ENCODE measurements at places on chromosomes 4 and X.

DNA sequence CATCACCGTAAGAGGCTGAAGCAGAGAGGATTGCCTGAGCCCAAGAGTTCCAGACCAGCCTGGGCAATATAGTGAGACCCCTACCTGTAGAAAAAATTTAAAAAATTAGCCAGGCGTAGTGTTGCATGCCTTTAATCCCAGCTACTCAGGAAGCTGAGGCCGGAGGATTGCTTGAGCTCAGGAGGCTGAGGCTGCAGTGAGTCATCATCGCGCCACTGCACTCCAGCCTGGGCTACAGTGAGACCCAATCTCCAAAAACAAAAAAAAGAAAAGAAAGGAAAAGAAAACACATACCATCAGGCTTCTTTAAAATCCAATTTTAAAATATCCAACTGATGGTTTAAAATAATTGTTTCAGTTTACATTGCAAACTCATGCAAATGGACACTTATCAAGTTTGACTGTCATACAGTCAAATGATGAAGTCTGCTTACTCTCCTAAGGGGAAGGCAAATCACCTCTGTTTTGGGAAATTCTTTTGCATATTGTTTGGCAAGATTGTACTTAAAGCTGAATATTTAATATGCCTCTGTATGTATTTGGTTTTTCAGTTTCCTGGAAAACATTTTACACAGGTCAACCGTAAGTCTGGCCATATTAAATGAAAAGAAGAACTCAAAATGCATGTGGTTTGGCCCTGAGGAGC is 23.7 kb upstream of the TENM3 start:
- DNase-seq: peak; percentile 46

DNA sequence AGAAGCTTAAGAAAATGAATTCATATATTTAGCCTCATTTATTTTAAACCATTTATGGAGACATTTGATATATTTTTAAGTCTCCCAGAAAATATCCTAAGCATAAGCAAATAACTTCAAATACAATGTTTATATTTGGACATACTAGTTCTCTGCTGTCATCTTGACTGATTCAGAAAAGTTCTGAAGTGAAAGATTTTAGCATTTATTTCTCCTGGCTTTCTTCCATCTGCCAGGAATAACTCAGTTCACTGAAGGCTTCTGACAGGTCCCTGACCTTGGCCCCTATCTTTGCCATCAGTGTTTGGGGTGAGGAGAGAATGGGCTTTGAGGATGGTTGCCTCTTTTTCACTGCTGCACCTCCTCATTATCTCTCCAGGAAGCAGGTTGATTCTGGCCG is 115.7 kb downstream of the SLIT2 start:
- no peak for DNase-seq

GRCh38 chrX:111560801-111561200 is 49.4 kb downstream of the SERTM2 start:
- no peak for DNase-seq

DNA sequence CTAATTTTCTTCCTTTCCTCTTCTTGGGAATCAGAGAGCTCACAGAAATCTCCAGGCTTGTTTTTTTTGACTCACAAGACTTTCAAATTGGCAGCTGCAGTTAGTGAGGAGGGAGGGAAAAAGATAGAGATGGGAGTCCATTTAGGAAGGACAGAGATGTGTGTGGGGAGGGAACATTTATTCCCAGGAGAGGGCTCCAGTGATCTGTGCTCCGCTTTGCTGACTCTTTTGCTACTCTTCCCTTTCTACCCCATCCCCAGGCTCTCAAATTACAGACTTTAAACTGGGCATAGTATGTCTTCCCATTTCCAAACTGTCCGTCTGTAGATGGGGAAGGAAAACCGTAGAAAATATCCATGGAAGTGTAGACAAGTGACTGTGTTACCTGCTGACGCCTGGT is 39.1 kb upstream of the UCP1 start:
- no peak for DNase-seq

- DNase-seq: no peak
Measured at GRCh38 chr4:78591404-78591803, 39.8 kb downstream of the ANXA3 start.

GRCh38 chrX:101022020-101022419 is 29.9 kb downstream of the TRMT2B start:
- DNase-seq: peak; percentile 53

GRCh38 chr4:181507180-181507835 is 735.9 kb upstream of the TENM3 start:
- no peak for DNase-seq

- DNase-seq: no peak
Measured at GRCh38 chr4:37470245-37470644, 215.9 kb downstream of the RELL1 start.

DNA sequence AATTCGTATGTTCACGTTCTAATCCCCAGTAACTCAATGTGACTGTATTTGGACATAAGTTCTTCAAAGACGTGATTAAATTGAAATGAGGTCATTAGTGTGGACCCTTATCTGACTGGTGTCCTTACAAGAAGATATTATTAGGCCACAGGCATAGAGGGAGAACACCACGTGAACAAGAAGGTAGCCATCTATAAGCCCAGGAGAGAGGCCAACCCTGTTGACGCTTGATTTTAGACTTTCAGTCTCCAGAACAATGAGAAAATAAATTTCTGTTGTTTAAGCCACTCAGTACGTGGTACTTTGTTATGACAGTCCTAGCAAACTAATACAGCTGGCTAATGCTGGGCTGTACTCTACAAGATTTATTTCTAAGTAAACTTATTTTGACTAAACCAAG is 1.5 kb upstream of the EIF1AX start:
- no peak for DNase-seq

GRCh38 chr4:107755841-107756356 is 35.9 kb upstream of the PAPSS1 start:
- no peak for DNase-seq

- peak; percentile 33 for DNase-seq
Measured at GRCh38 chr4:40055863-40056715, 561 bp upstream of the N4BP2 start.

DNA sequence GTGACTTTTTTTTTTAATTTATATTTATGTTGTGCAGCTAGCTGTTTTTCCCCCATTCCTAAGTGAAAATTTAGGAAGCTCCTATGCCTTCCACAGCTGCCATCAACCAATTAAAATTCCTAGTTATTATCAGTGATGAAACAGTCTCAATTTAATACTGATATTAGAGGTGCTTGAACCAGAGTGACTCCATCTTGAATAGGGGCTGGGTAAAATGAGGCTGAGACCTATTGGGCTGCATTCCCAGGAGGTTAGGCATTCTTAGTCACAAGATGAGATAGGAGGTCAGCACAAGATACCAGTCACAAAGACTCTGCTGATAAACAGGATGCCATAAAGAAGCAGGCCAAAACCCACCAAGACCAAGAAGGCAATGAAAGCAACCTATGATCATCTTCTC is 136.7 kb downstream of the DCHS2 start:
- DNase-seq: no peak

- peak; percentile 19 for DNase-seq
Measured at GRCh38 chr4:71186566-71187403, 152.0 kb upstream of the SLC4A4 start.

- DNase-seq: no peak
Measured at GRCh38 chr4:153530284-153530999, 64.3 kb downstream of the TMEM131L start.

GRCh38 chr4:105305019-105305836 is 158.6 kb downstream of the TET2 start:
- no peak for DNase-seq

GRCh38 chr4:151169223-151169622 is 69.8 kb downstream of the RPS3A start:
- DNase-seq: no peak

DNA sequence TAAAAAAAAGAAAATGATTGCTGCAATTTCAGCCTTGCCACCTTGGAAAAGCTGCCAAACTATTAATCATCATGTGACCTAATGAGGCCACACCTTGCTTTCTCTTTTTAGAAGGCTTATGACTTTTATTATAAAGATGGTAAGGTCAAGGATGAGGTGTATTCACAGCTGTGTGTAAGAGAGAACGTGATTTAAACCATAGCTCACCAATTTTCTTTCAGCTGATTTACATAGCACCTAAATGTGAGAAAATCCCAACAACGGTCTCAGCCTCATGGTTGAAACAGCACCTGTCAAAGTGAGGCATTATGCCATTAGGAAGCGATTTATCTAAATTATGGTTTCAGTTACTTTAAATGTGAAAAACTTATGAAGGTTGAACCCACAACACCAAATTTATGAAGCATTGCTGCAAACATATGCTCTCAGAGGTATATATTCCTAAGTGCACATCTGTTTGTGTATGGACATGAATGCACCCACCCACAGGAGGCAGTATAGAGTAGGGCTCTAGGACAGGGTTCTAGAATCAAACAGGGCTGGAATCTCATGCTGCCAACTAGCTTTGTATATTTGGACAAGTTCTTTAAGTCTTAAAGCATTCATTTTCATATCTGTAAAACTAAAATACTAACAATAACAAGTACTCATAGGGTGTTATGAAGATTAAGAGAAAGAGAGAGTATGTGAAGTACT is 40.7 kb downstream of the ANXA3 start:
- peak; percentile 85 for DNase-seq

DNA sequence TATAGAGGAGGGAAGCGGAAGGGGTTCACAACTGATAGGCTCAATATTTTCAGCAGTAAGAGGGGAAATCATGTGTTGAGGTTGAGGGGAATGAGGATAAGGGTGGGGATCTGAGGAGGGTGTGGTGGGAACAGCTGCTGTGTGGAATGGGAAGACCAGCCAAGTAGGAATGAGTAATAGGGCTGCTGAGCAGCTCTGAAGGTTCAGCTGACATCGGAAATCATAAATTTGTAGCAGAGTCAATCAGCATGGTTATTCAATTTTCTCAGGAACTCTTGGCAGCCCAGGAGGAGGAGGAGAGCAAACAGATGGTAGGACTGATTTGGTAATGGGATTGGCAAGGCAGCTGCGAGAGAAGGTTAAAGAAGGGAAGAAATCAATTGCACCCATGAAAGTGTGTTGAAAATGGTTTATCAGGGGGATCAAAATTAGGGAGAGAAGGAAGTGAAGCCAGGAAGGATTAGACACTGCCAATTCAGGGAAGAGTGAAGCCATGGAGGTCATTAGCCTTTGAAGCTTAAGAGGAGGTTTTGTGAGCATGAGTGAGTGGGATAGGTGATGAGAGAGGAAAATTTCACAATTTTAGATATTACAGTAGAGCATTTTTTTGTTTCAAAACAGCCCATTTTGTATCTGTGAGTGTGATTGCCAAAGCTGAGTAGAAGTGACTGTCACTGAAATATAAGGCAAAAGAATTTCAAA is 82.6 kb downstream of the PCDH7 start:
- DNase-seq: peak; percentile 46

GRCh38 chrX:80246271-80246670 is 174.0 kb upstream of the TENT5D start:
- DNase-seq: peak; percentile 1

DNA sequence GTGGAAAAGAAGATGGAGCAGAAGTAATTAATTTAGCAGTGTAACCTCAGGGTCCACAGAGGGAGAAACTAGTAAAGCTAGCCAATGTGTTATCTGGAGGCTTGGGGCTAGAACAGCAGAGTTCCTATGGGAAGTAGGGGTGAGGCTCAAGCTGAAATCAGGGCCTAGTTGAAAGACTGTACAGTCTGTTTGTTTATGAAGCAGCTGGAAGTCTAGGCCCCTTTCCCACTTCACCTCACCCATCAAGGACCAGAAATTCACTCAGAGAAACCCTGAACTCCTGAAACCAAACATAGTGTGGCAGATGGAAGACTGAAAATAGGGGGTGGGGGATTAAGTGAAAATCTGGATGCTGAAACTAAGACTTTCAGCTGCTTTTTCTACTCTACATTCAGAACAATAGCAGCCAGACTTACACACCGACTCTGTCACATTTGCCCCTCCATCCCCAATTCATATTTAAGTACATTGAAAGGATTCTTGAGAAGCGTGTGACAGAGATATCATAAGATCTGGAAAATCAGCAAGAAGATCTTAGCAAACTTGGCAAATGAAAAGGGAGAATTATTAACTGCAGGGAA is 32.6 kb upstream of the FAM241A start:
- no peak for DNase-seq

- no peak for DNase-seq
Measured at GRCh38 chrX:72107841-72108595, 23.7 kb downstream of the RTL5 start.

GRCh38 chr4:71680706-71681105 is 103.2 kb downstream of the GC start:
- no peak for DNase-seq

GRCh38 chr4:52572936-52573485 is 86.1 kb downstream of the USP46 start:
- DNase-seq: peak; percentile 73

DNA sequence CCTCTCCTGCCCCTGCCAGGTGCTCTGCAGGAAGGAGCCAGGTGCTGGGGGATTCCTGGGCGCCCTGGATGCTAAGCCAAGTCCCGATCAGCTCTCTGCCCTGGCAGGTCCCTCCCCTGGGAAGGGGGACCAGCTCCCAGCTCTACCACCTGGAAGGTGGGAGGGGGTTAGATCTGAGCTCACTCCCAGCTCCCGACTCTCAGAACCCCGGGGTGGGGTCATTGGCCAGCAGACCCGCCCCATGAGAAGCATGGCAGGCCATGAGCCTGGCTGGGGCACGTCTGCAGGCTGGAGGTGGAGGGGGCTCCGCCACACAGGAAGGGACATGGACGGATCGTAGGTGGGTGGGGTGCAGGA is 83.4 kb upstream of the NKX1-1 start:
- no peak for DNase-seq

DNA sequence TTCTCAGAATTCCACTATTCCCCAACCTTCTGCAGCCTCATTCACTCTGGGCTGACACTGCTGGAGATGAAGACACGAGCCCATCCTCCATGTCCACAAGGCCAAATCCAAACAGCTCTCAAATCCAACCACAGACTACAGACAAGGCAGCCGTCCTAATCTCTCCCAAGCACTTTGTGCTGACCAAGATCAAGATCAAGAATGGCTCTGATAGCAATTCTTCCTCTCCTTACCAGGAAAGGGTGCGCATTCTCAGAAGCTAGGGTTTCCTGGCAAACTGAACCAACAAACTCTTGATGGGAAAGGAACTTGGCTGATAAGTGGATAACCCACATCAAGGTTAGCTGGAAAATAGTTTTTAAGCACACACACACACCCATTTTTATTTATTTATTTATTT is 26.5 kb downstream of the RELL1 start:
- no peak for DNase-seq

- DNase-seq: no peak
Measured at GRCh38 chr4:152115118-152115517, 354.3 kb upstream of the GATB start.

DNA sequence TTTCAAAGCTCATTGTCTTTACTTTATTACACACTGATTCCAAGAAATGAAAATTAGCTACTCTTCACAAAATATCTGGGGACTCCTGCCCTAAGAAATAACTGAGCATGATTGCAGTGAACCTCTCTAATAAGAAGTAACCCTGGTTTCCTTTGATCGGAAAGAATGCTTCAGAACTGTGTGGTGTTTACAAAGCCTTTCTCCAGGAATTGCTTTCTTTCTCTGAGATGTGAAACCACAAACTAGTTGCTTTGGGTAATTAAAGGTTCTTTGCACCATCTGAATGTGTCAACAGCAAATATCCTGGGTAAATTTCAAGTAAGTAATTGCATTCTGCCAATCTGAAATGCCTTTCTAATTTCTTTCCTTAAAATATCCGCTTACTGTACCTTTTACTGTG is 292.9 kb upstream of the SLIT2 start:
- no peak for DNase-seq

All from epithelial cell of esophagus (primary cell).